ENCODE measurements at places on chromosomes 16 and 17.

DNA sequence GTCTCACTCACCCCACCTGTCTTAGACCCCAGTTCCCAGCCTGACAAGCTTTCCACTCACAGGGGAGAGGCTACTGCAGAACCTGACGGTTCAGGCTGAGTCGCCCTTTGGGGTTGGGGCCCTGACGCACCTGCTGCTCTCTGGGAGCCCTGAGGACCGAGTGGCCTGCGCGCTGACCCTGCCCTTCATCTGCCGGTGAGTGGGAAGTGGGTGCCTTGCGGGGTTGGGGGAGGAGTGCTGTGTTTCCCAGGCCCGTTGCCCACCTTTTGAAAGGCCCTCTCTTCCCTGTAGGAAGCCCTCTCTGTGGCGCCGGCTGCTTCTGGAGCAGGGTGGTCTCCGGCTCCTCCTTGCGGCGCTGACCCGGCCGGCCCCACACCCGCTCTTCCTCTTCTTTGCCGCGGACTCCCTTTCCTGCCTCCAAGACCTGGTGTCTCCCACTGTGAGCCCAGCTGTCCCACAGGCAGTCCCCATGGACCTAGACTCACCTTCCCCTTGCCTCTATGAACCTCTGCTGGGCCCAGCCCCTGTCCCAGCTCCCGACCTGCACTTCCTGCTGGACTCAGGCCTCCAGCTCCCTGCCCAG is 6.1 kb upstream of the TGFB1I1 start:
- DNase-seq, result no peak

DNA sequence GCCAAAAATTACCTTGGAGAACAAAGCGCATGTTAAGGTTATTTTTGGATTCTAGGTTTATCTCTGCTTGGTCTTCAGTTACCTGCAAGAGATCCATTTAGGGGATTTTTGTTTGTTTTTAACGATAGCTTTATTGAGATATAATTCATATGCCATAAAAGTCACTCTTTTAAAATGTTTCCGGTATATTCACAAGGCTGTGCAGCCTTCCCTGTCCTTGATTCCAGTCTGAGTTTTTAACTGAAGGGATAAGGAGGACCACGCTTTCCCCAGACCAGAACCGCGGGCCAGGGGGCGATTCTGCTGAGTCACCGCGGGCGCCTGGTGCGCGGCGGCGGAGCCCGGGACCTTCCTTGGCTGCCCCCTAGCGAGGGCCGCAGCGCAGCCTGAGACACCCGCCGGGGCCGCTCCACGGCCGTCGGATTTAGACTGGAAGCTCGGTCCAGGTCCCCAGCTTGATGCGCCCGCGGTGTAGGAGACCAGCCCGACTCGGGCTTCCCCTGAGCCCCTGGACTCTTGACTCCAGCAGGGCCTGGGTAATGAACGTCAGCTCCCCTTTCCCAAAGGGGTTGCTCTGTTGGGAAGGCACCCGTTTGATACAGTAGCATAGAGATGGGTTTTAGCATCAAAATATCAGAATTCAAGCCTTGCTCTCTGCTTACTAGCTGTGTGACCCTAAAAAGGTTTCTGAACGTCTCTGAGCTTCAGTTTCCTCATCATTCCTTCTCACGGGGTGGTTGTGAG is 50.0 kb upstream of the STH start:
- no peak for DNase-seq

DNA sequence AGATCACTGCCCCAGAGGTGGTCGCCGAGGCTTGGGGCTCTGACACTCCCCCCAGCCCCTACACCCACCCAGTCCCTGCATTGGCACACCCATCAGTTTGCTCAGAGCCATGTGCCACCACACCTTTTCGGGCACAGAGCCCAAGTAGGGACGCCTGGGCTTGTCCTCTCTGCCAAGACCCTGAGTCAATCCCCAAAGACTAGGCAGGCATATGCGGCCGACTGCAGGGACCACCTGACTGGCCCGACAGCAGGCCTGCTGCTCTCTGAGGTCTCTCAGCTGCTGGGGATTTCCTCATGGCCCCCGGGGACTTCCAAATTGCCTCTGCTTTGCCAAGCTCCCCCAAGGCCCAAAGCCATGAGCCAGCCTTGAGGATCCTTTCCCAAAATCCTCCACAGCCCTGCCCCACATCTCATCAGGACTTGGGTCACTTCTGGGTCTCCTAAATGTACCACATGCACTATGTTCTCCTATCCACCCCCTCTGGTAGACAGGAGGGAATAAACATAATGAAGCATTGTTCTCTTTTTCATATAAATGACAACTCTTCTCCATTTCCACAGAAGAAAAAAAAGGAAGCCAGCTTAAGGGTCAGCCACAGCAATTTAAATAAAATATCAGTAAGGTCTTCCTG is 30.6 kb downstream of the MYO18A start:
- DNase-seq, result no peak

GRCh38 chr16:48367441-48368049 is 17.7 kb downstream of the SIAH1 start:
- DNase-seq, result no peak

GRCh38 chr17:19987897-19988296 is 10.3 kb upstream of the AKAP10 start:
- DNase-seq, result no peak

GRCh38 chr17:72158895-72159885 is 38.4 kb downstream of the SOX9 start:
- DNase-seq, result no peak

DNA sequence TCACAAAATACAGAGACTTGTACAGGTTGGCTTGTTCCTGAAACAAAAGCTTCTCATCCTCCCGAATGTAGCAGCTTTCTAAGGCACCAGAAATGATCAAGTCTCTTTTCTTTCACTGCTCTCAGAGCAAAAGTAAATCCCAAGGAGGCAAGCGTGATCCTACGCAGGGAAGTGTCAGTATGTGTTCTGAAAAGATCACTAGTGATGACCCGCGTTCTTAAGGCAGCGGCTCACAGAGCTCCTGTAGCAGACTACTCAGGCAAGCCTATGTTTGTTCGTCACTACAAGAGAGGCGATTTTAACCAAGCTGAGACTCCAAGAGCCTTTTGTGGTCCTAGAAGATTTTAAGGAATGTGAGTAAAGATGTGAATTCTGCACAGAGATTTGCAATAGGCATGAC is 34.5 kb downstream of the WIPI1 start:
- DNase-seq, result no peak

GRCh38 chr16:89187770-89188392 is 12.5 kb downstream of the SLC22A31 start:
- no peak for DNase-seq

DNA sequence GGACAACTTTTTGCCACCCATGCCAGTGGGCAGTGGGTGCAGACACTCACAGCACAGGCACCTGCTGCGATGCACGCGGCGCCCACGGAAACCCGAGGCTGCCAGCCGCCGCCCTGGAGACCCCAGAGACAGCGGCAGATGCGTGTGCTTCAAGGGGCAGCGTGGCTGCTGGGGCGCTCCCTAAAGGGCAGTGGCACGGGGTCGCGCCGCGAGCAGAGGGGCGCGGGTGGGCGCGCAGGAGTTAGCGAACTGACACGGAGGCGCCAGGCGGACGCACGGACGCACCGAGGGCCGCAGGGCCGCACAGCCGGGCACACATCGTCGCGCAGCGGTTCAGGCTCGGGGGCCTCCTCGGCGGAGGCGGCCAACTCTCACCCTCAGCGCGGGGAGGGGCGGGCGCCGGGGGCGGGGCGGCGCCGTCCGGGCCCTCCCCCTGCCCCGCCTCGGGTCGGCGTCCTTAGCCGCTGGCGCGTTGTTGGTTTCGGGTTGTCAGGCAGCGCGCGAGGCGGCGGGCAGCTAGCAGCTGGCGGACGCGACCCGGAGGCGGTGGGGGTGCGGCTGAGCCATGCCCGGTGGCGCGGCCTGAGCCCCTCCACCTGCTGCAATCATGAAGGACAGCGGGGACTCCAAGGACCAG is at the start of gene KIF19:
TSS of gene KIF19 (plus strand) at position 484 of the 637 bp plus-strand sequence. CDS start at position 608, 124 bp downstream.
- no peak for DNase-seq

DNA sequence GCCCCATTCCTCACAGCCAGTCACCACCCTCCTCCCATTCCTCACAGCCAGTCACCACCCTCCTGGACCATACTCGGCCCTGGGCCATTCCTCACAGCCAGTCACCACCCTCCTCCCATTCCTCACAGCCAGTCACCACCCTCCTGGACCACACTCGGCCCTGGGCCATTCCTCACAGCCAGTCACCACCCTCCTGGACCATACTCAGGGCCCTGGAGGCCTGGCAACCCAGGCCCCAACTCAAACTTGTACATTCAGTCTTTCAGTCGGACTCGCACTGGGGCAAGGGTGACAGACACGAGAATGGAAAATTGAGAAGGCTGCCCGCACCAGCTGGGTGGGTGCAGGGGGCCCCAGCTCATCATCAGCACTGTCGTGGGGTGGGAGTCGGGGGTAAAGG is 30.4 kb upstream of the FOXK2 start:
- no peak for DNase-seq

DNA sequence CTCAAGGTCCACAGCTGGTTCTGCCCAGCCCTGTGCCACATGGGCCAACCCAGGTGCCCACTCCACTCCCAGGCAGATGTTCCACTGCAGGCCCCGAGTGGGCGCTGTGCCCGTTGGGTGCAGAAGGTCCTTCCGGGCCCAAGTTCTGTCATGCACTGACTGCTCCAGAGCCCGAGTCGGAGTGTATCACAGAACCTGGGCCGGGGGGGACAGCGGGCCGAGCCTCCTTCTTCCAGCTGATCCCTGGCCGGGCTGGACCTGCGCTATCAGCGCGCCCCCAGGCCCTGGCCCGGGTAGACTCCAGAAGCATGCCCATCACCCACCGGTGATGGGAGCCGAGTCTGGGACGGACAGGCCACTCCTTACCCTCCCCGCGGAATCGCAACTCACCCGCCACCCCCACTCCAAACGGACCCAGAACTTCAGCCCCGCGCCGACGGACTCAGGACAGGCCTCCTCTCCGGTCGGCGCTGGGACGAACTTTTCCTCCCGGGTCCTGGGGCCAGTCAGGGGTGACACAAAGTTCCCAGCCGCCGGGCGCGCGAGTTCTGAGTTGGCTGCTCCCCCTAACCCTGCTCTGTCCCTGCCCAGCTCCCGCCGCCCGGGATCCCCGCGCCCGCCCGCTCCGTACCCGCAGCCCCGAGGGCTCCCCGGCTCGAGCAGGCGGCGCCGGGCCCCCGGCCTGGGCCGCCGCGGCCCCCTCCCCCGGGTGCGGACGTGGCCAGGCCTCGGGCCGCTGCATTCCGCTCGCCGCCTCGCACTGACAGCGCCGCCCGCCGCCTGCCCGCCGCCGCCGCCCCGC is at the start of gene COPZ2:
TSS of gene COPZ2 (minus strand) at position 762 of the 802 bp plus-strand sequence. CDS start at position 742, 20 bp downstream.
- no peak for DNase-seq

DNA sequence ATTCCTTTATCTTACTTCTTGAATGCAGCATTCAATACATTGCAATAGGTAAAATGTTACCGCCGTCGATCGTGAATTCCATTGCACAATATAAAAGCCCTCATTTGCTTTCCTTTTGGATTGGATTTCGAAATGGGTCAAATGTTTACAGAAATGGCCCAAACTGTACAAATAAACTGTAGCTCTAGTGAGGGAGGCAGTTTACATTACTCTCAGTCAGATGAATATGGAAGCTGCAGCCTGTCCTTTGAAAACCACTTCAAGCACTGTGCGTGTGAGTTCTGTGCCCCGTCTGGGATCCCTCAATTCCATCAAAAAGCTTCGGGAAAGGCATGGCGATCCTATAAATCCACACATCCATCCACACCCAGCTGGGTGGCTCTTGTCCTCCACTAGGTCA is 258.6 kb upstream of the FOXF1 start:
- no peak for DNase-seq

DNA sequence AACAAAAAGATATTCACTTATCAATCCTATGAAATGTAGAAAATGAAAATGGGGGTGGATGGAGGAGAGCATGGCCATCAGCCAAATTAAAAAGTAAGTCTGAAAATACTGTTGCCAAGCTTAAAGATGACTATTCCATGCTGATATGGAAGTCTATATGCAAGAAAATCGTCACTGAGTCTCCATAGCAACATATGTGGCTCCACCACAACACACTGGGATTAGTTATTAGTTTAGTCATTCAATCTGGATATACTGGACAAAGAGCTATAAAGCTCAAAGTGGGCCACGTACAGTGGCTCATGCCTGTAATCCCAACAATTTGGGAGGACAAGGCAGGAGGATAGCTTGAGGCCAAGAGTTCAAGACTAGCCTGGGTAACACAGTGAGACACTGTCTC is 24.7 kb upstream of the PSMD7 start:
- no peak for DNase-seq

DNA sequence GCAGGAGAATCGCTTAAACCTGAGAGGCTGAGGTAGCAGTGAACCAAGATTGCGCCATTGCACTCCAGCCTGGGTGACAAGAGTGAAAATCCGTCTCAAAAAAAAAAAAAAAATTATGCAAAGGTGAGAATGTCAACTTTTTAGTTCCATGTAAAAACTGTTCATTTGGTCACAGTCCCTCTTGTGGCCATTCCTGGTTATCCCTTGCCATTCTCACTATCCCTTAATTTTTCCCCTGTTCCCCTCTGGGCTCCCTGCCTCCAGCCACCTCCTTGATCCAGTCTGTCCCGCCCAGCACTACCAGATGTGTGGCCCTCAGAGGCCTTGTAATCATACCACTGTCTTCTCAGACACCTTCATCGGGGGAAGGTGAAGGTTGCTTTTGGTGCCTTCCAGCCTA is 23.4 kb downstream of the DCAF7 start:
- DNase-seq, result no peak

- no peak for DNase-seq
Observed at GRCh38 chr16:66848172-66848571, 4.0 kb downstream of the CA7 start.

DNA sequence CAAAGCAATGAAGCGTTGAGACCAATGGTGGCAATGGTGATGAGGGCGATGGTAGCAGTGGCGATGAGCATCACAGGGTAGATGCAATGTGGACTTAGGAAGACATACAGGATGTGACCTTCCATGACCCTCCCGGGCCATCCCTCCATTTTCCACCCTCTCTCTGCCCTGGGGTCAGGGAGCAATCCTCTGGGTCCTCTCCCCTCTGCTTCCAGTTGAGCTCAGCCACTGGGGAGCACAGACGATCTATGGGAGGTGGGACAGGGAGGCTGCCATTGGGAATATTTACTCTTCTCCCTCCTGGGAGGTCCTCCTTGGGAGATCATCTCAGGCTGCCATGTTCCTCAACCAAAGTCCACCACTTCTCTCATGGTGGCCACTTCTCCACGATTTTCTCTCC is 260.7 kb upstream of the FOXF1 start:
- no peak for DNase-seq

DNA sequence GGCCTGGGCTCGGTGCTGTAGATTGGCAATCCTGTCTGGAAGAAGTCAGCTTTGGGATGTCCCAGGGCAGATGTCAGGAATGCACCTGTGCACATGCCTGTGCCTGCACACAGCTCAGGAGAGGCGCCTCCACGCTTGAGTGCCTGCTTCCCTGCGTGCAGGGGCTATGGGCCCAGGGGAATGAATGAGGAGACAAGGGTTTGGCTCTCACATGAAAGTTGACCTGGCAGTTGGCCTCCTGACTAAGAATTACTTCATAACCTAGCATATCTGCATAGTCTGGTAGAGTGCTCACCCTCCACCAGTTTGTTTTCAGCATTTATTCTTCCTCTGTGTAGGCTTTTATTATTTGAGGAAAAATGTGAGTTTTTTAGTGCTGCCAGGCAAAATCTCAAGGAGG is 50.0 kb downstream of the PLD6 start:
- DNase-seq, result no peak

GRCh38 chr17:36540696-36541095 is 4.0 kb upstream of the GGNBP2 start:
- no peak for DNase-seq

- DNase-seq, result no peak
Observed at GRCh38 chr16:23941963-23942564, 106.3 kb downstream of the PRKCB start.
